ENCODE measurements at places on chromosomes 13 and 19. TPM values are rescaled to one million over a fixed set of nuclear protein-coding genes. Genes with fewer than 3 reads are reported as not detected.

- no peak overlapping the region for H3K4me3 ChIP-seq
- H3K27me3 ChIP-seq: no peaks in the 10 kb centered on the region
- DNase-seq: no peak
- H3K27ac ChIP-seq: no peak overlapping the region
These were observed 16.1 kb upstream of the SLC46A3 start for GRCh38 chr13:28734906-28735305.

NUMBL gene
- 18.5 TPM for total RNA-seq

KLF1 gene
- total RNA-seq: 0.17 TPM

CFD gene
- 101 TPM for total RNA-seq

Data from upper lobe of left lung (tissue), 6 donors.